ENCODE measurements at places on chromosomes 5 and 9.
A peak's percentile ranks its signal among the peaks of the same experiment; 100 is the strongest.

DNA sequence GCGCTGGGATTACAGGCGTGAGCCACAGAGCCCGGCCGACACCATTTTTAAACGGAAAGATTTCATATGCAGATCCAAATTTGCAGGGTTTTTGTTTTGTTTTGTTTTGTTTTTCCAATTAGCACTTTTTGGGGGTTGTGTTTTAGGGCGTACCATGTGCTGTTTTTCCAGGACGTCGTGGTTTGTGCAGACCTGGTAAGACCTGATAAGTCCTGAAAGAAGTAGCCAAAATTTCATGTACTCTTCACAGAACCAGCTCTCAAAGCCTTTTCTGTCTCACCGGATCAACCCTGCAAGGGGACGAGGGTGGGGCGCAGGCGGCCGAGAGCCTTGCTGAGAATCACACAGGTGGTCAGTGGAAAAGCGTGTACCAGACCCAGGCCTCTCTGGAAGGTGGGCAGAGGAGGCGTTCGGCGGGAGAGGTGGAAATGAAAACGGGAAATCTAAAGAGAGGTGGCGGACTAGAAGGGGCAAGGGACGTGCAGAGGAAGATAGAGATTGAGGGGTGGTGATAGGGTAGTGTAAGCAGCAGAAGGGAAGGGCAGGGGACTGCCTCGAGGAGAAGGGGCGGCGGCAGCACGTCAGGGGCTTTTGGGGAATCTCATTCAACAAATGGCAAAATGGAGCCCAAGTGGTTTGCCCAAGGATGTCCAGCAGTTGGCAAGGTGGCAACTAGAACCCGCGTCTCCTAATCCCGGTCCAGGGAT lies 1.1 kb upstream of the FAF2 start:
- DNase-seq = peak; percentile 1

- no peak for DNase-seq
Observed at GRCh38 chr5:107483231-107484024, 187.3 kb downstream of the EFNA5 start.

DNA sequence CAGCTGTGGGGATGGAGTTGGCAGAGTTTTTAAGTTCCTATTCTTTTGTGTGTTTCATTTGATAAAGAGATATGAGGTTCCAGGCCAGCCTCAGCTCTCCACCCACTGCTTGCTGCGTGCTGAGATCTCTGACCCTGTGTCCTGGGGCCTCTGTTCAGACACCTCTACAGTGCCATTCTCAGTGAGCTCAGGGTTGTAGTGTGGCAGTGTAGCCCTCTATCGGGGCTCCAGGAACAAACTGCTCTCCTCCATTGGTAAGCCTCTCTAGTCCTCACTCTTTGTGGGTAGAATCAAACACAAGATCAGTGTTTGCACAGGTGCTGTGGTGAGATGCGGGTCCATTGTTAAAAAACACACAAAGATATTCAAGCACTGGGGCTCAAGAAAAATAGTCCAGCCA lies 386.6 kb upstream of the RPS23 start:
- no peak for DNase-seq

GRCh38 chr5:107538331-107538730 lies 132.4 kb downstream of the EFNA5 start:
- no peak for DNase-seq

GRCh38 chr5:55517804-55518203 lies 17.0 kb downstream of the PLPP1 start:
- DNase-seq = no peak

- no peak for DNase-seq
Observed at GRCh38 chr9:16266648-16267276, 603.7 kb downstream of the BNC2 start.

- no peak for DNase-seq
Observed at GRCh38 chr5:71533615-71534014, 53.5 kb upstream of the MCCC2 start.

GRCh38 chr5:151104795-151105194 lies 24.0 kb upstream of the TNIP1 start:
- no peak for DNase-seq

- DNase-seq = no peak
Observed at GRCh38 chr9:130847306-130848217, 12.5 kb downstream of the ABL1 start.

DNA sequence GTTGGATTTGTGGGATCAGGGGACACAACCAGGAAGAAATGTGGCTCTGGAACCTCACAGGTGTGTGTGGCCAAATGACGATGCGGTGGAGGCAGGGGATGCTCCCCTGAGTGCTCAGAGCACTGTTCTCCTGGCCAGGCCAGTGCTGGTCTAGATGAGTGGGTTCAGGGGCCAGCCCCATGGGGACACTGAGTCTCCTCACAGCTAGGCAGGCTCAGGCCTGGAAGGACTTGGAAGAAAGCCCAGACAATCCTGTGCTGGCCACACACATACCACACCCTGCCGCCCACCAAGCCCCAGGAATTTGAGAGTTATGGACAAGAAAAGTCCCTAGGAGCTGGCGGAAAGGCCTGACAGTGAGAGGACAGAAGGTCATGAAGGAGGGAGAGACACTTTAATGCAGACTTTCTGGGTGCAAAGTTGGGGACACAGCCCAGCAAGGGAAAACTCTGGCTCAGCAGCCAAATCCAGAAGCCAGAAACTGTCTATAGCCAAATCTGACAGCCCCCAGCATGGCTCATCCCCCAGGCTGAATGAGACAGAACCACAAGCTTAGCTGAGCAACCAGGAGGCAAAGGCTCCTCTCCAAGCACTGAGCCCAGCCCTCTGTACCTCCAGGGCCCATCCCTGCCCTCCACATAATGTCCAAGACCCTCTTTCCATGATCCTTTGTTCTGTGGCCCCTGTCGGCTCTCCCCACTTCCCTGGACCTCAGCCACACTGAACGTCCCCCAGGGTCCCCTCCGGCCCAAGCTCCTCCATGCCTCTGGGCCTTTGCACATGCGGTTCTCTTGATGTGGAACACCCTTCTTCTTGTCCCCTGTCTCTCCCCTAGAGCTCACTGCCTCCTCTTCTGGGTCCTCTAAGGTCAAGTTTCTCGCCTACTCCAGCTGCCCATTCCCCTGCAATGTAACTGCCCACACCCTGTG lies 22.4 kb downstream of the LHX6 start:
- no peak for DNase-seq

- DNase-seq = peak; percentile 1
Observed at GRCh38 chr5:33441241-33442177, 744 bp downstream of the TARS1 start.

DNA sequence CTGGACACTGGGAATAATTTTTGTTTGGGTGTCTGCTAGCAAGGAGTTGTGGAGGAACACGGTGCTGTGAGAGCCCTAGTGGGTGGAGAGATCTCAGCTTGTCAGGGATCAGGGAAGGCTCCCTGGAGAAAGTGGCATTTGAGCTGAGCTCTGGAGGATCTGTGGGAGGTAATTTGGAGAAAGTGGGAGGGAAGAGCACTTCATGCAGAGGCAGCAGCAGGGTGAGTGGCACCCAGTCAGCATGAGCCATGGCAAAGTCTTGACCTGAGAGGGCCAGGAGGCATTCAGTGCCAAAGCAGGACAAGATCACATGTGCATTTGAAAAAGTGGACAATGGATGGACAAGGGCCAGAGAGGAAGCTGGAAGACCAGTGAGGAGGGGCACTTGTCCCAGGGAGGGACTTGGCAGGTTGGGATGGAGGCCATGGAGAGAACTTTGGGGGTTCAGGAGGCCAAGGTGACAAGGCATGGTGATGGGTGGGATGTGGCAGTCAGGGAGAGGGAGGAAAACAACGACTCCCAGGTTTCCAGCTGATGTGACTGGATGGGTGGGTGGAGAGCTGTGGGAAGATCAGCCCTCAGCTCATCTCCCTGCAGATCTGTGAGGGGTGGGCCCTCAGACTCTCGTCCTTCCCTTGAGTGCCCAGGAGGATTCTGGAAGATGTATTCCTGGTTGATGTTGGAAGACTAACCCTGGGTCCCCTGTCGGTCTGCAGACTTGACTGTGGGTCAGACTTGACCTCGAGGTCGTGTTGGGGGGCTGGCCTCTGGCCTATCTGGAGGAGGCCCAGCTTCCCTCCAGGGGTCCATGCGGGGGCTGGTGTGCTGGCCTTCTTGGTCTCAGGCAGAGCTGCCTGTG lies 68.9 kb upstream of the PITX1 start:
- no peak for DNase-seq

DNA sequence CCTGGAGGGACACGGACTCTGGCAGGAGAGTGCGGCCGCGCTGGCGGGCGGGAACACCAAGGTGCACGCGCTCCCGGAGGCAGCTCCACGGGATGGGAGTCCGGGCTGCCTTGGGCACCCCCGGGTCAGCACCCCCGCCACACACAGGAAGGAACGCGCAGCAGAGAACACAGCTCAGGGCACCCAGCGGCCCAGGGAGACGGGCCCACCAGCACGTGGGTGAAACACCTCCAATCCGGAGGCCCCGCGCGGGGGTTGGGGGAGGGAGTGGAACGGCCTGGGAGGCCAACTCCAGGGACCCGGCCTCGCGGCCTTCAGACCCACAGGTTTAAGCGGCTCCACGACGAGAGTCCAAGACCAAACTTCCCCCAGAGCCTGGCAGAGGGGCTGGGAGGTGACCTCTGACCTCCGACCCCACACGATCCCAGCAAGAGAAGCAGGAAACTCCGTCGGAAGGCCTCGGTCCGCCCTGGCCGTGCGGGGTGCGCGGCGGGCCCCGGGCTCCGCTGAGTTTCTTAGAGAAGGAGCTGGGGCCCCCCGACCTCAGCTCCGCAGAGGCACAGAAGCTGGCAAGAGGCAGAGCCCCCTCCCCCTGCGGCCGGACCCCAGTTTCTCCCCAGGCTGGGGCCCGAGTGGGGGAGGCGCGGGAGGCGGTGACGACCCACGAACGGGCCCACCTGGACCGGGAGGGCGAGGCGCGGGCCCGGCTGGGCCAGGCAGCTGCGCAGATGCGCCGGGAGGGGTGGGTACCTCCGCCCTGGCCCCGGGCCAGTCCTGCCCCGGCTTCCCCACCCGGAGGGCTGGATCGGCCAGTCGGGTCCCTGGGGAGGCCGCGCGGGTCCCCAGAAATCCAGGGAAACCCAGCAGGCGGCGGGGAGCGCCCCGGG lies 851 bp downstream of the NACC2 start:
- peak; percentile 51 for DNase-seq

- DNase-seq = no peak
Observed at GRCh38 chr9:109969011-109969410, 189.0 kb downstream of the PALM2AKAP2 start.

DNA sequence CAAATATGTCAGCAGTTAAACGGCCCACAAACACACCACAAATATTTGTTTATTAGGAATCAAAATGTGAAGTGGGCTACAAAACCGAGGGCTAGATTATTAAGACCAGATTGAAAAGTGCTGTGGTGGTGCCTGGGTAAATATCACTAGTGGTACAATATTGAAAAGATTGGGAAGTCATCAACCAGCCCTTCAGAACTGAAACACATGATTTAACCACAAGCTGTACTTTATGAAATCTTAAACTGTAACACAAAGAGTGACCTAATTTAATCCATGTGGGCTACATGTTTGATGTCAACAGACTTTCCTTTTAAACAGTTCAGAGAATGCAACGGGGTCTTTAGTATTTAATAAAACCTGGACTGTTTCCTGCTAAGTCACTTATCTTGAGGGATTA lies 182.3 kb downstream of the SPATA31D1 start:
- no peak for DNase-seq

- no peak for DNase-seq
Observed at GRCh38 chr5:74233091-74233490, 407.4 kb downstream of the ENC1 start.

DNA sequence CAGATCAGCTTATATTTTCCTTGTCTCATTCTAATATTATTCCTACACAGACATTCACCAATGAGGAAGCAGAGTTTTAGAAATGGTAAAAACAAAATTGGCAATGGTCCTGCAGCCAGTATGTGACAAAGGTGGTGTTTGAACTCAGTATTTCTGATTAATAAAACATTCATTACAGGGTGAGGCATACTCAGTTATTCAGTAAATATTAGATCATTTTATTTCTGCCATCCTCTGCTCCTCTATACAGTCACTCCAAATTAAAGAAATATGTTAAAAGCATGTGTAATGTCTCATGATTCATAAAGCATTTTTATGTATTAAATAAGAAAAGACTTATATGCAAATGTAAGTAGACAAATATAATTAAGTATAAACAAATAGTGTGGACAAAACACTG lies 684.6 kb upstream of the ACO1 start:
- no peak for DNase-seq

- DNase-seq = no peak
Observed at GRCh38 chr5:60651872-60652620, 47.9 kb downstream of the DEPDC1B start.

- DNase-seq = no peak
Observed at GRCh38 chr5:185095-186070, 5.9 kb upstream of the LRRC14B start.

GRCh38 chr9:21016701-21017491 lies 14.5 kb downstream of the HACD4 start:
- DNase-seq = no peak

- DNase-seq = no peak
Observed at GRCh38 chr5:158838781-158839180, 260.9 kb downstream of the EBF1 start.

DNA sequence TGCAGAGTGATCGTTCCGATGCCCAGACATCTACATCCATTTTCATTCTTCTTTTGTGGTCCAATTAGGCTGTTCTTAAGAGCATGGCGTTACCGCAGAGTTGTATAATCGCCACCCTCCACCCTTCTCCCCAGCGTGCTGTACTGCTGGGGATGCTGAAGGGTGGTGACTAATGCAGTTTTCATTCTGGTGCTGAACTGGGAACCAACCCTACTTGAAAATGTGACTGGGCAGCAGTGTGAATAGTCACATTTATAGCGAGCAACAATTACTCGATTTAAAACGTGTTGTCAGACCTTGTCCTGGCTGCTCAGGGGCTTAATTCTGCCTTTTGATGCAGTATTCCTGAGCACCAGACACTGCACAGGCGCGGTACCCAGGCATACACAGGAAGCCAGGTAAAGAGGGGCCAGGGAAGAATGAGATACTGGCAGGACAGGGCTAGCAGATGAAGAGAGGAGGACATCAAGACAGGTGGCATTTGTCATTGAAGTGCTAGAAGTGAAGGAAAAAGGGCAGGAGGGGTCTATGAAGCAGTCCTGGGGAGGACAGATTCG lies 719 bp upstream of the ISCA1 start:
- no peak for DNase-seq

- DNase-seq = no peak
Observed at GRCh38 chr9:19162956-19163355, 35.7 kb upstream of the PLIN2 start.

- no peak for DNase-seq
Observed at GRCh38 chr5:10527281-10527950, 36.5 kb upstream of the ANKRD33B start.

GRCh38 chr5:172688349-172689217 lies 47.5 kb downstream of the NEURL1B start:
- no peak for DNase-seq

DNA sequence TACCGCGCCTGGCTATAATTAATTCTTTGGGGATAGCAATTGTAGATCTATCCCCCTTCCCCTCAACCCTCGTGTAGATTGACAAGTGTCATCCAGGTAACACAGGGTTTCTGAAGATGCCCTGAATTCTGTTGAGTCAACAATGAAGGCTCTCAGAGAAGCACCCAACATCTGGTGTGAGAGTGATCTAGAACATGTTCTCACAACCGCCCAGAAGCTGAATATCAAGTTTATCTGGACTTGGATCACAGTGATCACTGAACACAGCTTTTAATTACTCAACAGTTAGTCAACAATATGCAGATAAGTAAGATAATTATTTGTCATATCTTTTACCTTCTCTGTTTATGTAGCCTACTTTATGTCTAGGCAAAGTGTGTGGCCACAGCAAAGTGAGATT lies 204.2 kb upstream of the RGMB start:
- no peak for DNase-seq

GRCh38 chr5:65880496-65881072 lies 45.8 kb upstream of the ERBIN start:
- no peak for DNase-seq

All from stimulated activated CD8-positive, alpha-beta memory T cell treated with anti-CD3 and anti-CD28 coated beads, Interleukin-4, amount 100 ng/mL, for 1 hour (primary cell).